Iris pigment epithelial cell (primary cell): ENCODE measurements at places on chromosomes 6 and 20.
A peak's percentile ranks its signal among the peaks of the same experiment; 100 is the strongest.

- DNase-seq, result no peak
Observed at GRCh38 chr6:116278854-116279231, 887 bp downstream of the TSPYL1 start.

- peak; percentile 17 for DNase-seq
Observed at GRCh38 chr20:7696311-7696710, 243.9 kb downstream of the HAO1 start.

GRCh38 chr20:63748070-63748933 lies 8.7 kb downstream of the SLC2A4RG start:
- no peak for DNase-seq

GRCh38 chr20:5140195-5140594 lies 13.4 kb downstream of the CDS2 start:
- no peak for DNase-seq

DNA sequence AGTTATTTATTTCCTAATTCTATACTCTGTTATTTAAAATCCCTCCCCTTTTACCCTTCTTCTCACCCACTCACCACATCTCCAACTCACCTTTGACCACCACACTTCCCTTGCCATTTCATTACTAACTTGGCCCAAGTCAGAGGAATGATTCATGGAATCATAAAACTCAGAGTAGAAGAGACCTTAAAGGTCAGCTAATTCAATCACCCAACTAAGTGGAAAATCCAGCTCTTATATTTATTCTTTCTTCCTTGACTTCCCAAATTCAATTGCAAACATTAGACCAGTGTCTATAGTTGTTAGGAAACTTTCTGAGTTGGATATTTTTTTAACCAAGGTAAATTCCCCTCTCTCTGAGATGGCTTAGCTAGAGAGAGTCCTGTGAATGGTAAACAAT lies 26.5 kb upstream of the HEY2 start:
- DNase-seq, result no peak

- DNase-seq, result no peak
Observed at GRCh38 chr6:90547079-90547478, 39.8 kb downstream of the MAP3K7 start.

DNA sequence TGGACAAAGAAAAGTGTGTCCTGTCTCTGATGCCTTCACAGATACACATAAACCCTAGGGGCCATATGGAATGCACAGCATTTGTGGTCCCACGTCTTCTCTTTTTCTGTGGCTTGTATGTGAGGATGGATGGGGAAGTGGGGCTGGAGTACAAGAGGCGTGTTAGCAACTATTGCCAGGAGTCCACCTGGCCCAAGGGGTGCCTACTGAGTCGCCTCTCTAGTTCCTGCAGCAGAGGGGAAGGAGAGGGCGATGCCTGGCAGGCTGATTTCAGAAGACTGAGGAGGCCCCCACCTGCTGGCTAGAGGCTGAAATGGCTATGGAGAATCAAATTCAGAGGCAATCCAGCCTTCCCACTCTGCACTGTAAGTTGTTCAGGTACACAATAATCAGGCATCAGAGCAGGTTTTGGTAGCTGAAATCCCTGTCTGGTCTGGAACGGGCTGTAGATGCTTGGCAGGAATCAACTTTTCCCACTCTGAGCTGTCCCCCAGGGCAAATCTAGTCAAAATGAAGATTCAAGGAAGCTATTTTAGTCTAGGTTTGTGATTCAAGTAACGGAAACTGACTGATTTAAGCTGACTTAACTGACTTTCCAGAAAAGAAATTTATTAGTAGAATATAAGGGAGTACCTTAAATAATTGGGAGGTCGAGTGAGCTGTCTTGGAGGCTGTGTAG lies 14.9 kb upstream of the PPARD start:
- peak; percentile 59 for DNase-seq

GRCh38 chr20:1874450-1875182 lies 20.6 kb upstream of the SIRPA start:
- DNase-seq, result no peak

- no peak for DNase-seq
Observed at GRCh38 chr6:144223686-144224085, 61.4 kb upstream of the UTRN start.

DNA sequence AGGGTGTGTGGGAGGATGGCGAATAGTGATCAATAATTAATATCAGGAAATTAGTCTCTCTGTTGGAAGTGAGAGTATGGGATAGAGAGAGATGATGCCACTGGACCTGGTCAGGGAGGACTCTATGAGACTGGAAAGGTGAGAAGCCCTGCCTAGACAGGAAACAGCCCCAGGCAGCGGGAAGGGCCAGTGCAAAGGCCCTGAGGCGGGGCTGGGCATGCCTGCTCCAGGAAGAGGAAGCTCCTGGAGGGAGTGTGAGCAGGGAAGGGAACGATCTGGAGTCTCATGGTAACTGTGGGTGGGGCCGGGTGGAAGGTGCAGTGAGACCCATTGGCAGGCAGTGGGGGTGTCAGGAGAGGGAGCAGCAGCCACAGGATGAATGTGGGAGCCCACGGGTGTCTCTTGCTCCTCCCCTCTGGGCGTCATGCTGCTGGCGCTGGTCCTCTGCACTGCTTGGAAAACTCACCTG lies 1.8 kb upstream of the CST3 start:
- no peak for DNase-seq

DNA sequence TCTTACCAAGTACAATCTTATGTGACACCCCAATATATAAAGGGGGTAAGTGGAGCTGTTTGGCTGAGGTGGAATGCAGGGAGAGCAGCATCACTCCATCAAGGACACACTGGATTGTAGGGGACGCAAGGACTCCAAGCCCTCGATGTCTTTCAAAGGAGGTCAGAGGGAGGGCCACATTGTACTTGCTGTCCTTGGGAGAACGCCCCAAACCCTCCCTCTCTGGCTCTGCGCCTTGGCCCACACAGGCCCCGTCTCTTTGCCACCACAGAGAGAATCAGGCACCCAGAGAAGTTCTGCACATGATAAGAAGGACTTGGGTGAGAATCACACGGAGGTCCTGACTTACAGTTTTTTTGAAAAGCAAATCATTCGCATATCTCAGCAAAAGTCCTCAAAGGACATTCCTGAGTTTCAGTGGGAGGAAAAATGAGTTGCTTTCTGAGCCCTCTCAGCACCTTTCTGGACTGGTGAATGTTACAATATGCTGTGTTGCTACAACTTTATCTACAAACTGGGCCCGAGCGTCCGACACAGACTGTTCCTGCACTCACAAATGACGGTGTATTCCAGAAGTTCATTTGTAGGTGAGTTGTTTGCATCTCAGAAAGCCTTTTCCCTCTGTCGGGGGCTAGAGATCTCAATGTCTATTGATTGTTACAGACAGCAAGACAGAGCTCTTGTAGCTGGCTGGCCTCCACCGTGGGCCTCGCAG lies 92.5 kb upstream of the AKAP12 start:
- DNase-seq, result no peak

DNA sequence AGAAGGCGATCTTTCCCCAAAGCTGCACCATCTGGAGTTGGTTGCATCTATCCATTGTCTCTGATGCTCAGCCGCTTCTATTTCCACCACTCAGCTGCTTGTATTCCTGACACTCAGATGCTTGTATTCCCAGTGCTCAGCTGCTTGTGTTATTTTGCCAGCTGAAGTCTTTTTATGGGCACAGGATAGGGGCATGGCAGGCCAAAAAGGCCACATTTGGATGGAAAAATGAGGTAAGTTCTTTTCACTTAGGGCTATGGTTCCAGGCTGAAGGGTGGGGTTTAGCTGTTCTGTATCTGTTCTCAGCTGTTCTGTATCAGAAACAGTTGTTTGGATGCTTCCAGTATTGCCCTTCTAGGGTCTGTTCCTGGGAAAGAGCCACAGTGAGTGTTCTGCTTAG lies 944.9 kb downstream of the QKI start:
- DNase-seq, result no peak

GRCh38 chr6:137496909-137497720 lies 2.9 kb upstream of the OLIG3 start:
- DNase-seq, result no peak

DNA sequence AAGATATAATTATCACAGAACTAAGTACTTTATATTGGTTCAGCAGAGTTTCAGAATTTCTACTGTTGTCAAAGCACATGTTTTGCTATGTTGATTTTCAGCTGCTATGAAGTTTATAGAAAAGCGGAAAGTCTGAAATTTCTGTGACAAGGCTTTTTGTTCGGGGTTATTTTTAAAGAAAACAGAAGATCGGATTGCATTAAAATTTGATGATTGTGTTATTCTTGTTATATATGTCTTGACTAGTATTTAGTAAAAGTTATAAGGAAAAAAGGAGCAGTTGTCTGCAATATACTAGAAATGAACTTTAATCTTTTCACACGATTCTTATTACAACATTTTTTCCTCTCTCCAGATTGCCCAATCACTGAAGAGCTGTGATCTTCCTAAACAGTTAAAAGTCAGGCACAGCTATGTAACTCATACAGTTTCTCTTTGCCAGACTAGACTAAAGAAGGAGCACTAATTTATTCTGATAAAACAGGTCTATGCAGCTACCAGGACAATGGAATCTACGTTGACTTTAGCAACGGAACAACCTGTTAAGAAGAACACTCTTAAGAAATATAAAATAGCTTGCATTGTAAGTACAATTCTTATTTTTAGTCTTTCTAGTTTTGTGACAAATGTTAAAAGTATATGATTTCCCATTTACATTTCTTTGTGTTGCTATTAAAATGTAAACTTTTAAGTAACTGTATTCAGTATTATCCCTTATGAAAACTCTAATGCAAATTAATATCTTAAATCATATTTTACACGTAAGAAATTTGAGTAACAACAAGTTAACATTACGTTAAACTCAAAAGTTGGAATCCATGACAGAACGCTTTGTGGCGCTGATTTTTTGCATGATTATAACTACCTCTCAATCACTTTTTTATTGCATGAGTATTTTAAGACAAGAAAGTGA lies at the start of gene ENPP3:
TSS of gene ENPP3 (plus strand) at position 423 of the 913 bp plus-strand sequence. CDS start at position 506, 83 bp downstream.
- peak; percentile 55 for DNase-seq

GRCh38 chr6:32244946-32245398 lies 21.1 kb upstream of the NOTCH4 start:
- DNase-seq, result peak; percentile 80

- no peak for DNase-seq
Observed at GRCh38 chr6:106170030-106170791, 84.1 kb downstream of the PRDM1 start.

GRCh38 chr20:33568868-33569801 lies 79.2 kb downstream of the CBFA2T2 start:
- no peak for DNase-seq

DNA sequence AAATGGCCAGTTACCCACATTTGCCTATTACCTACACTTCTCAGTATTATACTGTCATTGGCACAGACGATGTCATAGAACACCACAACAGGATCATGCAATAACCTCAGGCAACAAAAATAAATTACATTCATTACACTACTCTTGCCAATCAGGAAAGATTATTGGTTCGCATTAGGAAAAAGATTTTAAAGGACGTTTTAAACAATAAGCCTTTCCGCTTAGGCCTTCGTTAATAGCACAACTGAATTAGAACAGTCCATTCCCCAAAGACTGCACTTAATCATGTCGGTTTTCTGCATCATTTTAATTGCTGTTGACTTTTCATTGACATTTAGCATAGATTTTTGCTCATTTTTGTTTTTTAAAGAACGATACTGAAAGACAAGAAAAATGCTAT lies 912 bp upstream of the SENP6 start:
- no peak for DNase-seq

DNA sequence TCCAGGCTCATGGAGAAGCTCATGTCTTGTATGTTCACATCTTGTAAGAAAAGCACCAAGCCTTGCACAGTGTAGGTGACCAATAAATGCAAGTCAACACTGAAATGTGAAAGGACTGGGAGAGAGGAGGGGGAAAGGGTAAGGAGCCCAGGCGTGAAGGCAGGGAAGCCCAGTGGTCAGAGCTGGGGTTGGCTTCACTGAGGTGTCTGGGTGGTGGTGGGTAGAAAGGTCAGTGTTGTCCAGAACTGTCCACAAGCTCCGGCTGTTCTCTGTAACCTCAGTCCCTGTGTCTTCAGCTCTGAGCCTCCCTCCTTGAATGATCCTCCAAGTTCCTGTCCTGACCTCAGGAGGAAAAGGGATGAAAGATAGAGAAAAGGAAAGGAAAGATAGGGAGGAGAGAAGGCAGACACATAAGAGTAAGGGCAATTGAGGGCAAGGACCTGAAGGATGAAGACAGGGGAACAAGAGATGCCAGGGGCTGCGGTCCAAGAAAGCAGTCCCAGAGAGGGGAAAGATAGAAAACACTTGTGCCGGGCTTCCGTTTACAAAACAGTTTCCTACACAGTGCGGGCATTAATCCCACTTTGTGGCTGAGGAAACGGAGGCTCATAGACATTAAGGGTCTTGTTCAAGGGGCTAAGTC lies 2.4 kb upstream of the TNXB start:
- DNase-seq, result no peak

GRCh38 chr20:56865055-56865454 lies 235.9 kb downstream of the TFAP2C start:
- no peak for DNase-seq

DNA sequence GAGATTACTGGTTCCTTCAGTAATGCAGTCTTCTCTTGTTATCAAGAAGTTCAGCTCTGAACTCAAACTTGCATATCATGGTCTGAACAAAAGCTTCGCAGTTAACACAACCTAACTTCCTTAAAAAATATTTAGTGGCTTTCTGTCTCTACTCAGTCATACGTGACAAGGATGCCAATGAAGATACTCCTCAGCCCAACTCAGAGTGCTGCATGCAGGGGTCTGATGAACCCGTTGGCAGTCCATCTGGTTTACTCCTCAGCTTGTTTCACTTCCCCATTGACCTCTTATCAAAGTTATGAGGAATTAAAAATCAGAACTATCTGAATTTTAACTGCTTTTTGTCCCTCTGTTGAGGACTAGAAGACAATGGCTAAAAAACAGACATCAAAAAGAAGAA lies 56.6 kb upstream of the RIN2 start:
- no peak for DNase-seq

DNA sequence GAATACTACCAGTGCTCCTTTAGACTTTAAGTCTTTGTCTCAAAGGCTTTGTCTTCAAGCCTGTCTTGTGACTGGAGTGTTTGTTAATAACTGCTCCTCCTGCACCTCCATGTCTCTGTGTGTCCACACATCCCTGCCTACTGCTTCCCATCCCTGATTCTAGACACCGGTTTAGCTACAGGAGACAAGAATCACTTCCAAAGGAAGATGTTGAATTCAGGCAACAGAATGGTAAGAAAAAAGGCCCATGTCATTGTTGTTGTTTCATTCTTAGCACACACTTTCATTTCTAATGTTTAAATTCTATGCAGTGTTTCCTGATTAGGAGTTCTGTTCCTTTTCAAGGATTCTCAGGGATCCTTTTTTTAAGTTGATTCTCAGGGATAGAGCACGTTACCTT lies 293.6 kb upstream of the STXBP5 start:
- DNase-seq, result no peak
